ENCODE measurements at places on chromosomes 3 and 15. TPM values are rescaled to one million over a fixed set of nuclear protein-coding genes. Genes with fewer than 3 reads are reported as not detected.

Gene CHRM5
- not detected for total RNA-seq

Gene ARPIN
- 4.8 TPM for total RNA-seq

Gene RBP2
- total RNA-seq: not detected

Gene CLDN1
- 5.9 TPM for total RNA-seq

Gene PLSCR5
- total RNA-seq: not detected
